ENCODE measurements at places on chromosomes 5 and 9.

- DNase-seq, result no peak
Measured at GRCh38 chr9:86529496-86530275, 175.5 kb upstream of the TUT7 start.

DNA sequence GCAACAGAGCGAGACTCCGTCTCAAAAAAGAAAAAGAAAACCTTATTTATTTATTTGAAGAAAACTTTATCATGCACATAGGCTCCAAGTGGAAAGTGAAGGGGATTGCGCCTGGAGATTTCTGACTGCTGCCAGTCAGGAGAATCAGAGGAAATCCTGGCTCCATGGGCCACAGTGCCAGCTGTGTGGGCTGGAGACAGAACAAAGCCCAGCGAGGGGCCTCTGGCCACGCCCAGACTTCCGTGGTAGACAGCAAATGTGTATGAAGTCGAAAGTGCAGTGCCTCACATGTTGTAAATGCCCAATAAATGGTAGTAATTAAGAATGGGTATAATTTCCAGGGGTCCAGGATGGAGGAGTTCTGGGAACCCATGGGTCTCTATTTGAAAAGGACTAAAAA lies 75.8 kb upstream of the WWC1 start:
- no peak for DNase-seq

DNA sequence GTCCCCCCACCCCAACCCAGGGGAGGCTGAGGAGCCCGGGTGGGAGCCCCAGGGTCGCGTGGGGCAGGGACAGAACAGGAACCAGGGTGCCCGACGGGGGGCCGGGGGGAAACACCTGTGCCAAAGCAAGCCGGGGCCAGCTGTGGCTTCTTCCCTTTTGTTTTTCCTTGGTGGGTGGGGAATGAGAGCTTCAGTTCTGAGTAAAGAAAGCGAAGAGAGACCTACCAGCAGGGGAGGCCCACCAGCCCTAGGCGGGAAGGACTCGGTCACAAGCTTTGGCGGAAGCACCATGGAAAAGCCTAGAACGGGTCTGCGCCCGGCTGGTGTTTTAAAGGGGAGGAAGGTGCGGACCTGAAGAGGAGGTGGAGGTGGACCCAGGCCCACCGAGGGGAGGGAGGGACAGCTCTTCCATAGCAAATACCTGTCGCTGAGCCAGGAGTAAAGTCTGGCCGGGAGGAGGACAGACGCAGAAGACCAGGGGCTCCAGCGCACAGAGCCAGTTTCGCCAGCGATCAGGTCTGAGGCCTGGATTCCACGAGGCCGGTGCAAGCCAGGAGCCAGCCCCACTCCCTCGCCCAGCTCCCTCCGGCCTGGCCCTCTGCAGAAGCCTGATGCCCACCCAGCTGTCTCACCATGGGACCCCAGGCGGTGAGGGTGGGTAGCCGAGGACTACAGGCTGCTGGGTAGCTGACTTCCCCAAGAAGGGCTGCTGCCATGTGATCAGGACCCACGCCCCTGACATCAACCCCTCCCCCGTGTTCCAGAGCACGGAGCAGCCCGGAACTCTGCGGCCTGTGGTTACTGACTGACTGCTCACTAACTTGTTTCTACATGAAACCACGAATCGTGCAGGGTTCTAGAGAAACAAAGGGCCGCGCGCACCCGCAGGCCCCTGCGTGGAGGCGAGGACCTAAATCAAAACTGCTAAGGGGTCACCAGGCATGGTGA lies 849 bp upstream of the MGAT1 start:
- DNase-seq, result peak; percentile 89

- no peak for DNase-seq
Measured at GRCh38 chr5:91240175-91240574, 142.9 kb downstream of the ARRDC3 start.

DNA sequence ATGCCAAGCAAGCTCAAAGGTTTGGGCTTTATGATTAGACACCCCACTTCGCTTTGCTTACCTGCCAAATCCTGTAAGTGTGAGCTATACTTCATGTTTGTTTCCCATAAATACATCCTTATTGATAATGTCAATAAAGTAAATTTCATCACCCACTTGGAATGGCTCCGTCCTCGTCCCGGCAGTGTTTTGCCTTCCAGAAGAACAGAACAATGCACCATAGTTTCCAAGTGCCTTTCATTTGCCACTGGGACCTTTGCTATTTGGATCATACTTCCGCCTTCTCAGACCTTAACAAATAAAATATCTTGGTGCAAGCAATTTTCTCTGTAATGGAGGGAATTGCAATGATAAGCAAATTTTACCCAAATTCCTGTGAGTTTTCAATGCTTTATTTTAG lies 229.3 kb downstream of the PIK3R1 start:
- no peak for DNase-seq

DNA sequence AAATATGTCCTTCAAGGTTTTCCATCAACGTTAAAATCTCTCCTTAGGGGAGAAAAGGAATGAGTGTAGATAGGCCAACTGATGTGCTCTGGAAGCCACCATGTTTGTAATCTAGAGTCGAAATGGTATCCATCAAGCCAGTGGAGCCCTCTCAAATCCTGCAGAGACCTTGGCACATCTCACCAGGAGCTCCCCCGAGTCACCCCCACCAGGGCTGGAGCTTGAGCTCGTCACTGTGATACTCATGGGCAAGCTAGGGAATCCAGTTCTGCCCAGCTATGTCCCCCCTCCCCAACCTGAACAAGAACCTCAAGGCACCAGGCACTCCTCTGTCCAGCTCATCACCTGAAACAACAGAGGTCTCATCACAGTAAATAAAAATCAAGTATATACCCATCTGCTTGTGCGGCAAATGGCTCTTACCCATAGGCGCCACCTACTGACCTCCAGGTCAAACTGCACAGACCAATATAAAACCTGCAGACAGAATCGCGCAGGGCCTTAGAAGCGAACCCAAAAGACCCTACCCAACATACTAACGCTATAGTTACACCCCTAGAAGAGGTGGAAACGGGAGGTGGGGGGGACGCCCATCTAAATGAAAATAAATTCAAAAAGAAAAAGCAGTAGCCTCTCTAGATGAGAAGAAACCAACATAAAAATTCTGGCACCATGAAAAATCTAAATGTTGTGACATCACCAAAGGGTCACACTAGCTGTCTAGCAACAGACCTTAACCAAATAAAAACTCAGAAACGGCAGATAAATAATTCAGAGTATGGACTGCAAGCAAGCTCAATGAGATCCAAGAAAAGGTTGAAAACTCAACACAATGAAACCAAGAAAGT lies 75.0 kb downstream of the TTC39B start:
- DNase-seq, result peak; percentile 65

- no peak for DNase-seq
Measured at GRCh38 chr9:123335193-123335985, 20.6 kb upstream of the CRB2 start.

GRCh38 chr5:39464088-39464487 lies 39.3 kb upstream of the DAB2 start:
- no peak for DNase-seq

- DNase-seq, result no peak
Measured at GRCh38 chr5:164627021-164627420, 1121.6 kb downstream of the MAT2B start.

GRCh38 chr5:58760222-58760621 lies 177.3 kb downstream of the RAB3C start:
- no peak for DNase-seq

GRCh38 chr5:34789021-34789531 lies 49.9 kb upstream of the TTC23L start:
- DNase-seq, result no peak

DNA sequence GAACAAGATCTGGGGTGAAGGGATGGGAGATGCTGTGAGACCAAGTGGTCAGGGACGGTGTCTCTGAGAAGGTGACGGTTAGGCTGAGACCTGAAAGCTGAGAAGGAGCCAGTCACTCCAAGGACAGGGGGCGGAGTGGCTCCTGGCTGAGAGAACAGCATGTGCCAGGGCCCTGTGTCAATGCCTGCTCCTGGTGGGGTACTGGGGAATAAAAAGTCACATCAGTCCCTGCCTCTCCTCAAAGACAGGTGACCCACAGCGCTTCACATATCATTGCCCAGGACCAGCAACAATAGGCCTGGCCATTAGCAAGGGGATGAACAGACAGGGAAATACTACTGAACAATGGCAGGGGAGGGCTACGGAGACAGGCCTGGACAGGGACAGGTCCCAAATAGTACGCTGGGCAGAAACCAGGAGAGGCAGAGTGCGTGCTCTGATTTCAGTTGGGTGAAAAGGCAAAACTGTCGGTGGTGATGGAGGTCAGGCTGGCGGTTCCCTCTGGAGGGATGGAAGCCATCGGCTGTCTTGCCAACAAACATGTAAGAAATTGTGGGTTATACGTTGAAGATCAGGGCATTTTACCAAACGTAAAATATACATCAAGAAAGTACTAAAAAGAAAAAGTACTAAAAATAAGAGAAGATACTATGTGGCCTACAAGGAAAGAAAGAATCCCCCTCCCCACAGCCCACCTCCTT lies 64.3 kb downstream of the C9orf50 start:
- DNase-seq, result no peak

DNA sequence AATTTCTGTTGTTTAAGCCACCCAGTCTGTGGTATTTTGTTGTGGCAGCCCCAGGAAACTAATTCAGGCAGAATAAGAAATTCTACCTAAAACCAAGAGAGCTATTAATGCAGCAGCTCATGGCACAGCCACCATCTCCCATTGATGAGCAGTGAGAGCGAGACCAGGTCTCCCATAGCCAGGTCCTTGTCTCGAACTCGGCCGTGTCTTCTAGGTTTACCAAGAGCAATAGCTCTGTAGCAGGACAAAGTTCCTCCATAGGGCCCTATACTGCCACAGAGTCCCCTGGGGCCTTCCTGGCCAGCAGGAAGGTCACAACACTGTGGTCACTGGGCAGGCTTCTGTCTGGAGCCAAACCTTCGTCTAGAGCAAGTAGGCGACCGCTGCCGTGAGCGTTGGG lies 34.5 kb upstream of the TJP2 start:
- no peak for DNase-seq

DNA sequence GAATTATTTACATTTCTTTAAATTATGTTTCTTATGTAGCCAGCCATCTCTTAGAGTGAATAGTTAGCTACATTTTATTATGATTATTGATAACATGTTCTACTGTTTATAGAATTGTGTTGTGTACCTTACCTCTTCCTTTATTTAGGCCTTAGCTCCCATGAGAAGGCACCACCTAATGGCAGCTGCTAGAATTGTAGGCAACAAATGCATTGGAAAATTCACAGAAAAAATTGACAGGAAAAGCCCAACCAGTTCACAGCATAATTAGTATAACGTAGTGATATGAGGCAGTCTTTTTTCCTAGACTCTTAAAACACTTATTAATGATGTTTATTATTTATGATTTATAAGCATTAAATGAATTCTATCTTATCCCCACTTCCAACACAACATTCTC lies 175.8 kb downstream of the WDR70 start:
- DNase-seq, result no peak

DNA sequence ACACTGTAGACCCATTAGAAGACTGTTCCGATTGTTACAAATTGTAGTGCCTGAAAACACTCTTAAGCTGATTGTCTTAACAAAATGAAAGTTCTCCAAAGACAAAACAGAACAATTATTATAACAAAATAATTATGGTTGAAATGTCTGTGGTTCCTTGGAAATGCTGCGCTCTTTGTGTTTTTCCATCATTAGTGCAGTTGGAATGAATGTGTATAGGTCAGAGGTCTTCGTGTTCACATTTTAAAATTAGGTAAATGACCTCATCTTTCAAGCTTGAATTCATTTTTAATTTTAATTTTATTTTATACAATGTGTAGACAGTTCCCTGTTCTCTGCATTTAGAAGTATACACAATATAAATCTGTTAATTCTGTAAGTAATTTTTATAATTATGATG lies 56.7 kb upstream of the NXNL2 start:
- DNase-seq, result no peak

GRCh38 chr5:196350-196749 lies 5.1 kb downstream of the LRRC14B start:
- DNase-seq, result no peak

- DNase-seq, result no peak
Measured at GRCh38 chr5:171544913-171545765, 125.7 kb downstream of the FGF18 start.

DNA sequence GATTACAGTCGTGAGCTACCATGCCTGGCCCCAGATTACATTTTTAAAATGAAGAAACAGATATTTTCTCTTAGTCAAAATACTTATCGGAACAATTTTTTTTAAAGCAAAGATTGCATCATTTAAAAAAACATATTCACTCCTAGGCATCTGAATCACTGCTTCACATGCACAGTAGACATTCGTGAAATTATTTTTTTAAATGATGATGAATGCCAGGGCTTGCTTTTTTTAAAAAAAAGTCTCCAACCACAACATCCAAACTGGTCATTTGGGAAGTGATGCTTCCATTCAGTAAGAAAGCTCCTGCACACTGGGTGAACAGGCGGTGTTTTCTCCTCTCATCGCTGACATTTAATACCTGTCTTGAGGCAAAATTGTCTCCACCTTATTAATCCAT lies 223.0 kb upstream of the DMRT1 start:
- no peak for DNase-seq

- no peak for DNase-seq
Measured at GRCh38 chr5:74394528-74394915, 246.0 kb downstream of the ENC1 start.

DNA sequence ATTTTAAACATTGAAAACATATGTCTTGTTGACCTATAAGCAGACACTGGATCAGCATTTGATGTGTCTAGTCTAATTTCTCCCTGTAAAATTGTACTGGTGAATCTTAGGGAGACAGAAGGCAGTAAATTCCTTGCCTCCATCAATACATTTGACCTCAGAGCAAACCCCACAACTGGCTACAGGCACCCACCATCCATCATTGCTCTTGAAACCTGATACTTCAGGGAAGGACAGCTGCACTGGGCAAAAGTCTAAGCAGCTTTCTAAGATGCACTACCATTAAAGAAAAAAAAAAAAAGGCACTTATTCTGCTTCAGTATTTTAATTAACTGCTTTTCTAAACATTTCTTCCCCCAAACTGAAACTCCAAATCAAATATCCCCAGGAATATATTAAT lies 1051.3 kb upstream of the DMAC1 start:
- DNase-seq, result no peak

- no peak for DNase-seq
Measured at GRCh38 chr9:106859957-106860720, 2.8 kb upstream of the ZNF462 start.

DNA sequence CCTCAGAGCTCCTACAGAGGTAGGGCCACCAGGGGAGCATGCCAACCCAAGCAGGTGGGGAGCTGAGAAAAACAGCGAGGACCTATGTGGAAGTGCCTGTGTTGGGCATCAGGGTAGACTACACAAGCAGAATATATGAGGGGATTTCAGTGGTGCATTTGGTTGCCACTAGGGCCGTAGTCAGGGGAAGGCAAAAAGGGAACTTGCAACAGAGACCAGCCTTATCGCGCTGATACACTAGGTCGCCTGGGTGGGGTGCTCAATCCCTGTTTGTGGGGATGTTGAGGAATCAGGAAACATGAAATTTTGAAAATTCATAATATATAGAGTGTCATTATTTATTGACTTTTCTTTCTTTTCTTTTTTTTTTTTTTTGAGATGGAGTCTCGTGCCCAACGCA lies 370.9 kb upstream of the PRR16 start:
- no peak for DNase-seq

DNA sequence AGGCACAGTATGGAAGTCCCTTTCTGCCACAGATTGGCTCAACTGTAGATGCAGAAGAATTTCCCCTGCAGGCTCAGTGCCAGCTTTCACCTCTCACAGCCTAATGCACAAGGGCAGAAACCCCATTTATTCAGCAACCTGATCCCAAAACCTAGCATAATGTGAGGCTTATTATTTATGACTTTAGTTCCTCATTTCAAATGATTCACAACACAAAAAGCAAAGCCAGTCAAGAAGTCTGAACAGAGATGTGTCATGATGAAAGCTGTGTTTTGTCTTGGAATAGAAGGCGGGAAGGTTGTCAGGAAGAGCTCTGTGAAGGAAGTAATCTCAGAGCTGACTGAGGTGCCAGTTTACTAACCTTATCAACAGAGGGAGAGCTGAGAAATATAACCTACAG lies 369.7 kb downstream of the LRRC70 start:
- no peak for DNase-seq
